Heart left ventricle (tissue), 16 donors: ENCODE measurements at places on chromosomes 3 and 15. TPM values are rescaled to one million over a fixed set of nuclear protein-coding genes. Genes with fewer than 3 reads are reported as not detected.

GRCh38 chr3:44223299-44223698 is 18.4 kb upstream of the TOPAZ1 start:
- DNase-seq: no peak

DNA sequence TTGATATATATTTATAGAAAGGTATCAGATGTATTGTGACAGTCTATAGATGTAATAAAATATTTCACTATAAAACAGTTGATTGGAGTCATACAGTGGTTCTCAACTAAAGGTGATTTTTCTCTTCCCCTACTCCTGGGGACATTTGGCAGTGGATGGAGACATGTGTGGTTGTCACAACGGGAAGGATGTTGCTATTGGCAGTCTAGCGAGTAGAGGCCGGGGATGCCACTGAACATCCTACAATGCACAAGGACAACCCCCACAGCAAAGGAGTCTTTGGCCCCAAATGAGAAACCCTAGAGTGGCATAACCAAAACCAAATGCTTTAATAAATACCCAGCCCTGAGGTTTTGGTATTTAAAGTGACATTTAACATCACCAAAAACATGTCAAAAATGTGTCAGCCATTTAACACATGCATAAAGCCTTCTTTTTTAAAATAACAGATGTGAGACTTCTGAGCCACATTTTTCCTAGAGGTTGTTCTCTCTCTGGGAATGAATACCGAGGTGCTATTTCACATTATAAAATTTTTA is 367.5 kb downstream of the PTPRG start:
- no peak for DNase-seq

DNA sequence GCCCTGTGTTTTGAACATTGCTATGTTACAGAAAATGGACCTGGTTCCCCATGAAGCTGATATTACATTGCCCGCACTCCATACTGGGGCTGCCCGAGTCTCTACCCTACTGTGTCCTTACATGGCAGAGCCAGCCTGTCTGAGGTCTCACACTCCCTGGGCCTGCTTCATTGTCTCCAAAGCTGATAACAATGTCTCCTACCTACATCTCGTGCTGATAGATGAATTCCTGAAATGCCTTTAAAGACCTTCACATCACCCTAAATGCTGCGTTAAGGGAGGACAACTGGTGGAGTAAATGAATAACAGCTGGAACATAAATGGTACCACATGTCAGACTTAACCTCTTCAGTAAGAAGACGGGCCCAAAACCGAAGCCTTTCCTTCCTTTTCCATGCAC is 62.9 kb upstream of the PTX3 start:
- no peak for DNase-seq

MESP2 gene
- not detected for total RNA-seq

TERC gene
- 60.8 TPM for total RNA-seq
